ENCODE measurements at places on chromosomes 7 and 10.

GRCh38 chr7:110909117-110909516, 181.8 kb upstream of the LRRN3 start:
- peak; percentile 10 for DNase-seq

- DNase-seq, result no peak
Measured at GRCh38 chr10:59894114-59894513, 12.2 kb downstream of the CCDC6 start.

- DNase-seq, result no peak
Measured at GRCh38 chr10:38032886-38033285, 22.4 kb downstream of the ZNF33A start.

DNA sequence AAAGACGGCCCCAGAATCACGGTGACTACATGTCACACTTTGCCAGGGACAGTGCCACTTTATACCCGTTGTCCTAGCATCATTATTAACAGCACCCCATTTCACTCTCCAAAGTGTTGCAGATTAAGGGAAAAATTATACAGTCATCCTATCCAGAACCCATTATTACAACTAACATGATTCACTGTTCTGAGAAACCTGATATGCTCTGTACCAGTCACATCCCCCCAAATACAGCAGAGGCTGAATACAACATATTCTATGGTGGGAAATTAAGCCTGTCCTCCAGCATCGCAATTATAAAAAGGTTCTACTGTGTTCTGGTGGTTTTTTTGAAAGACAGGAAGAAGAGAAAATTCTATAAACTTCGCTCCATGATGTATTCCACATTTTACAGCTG, 162.1 kb downstream of the JAZF1 start:
- DNase-seq, result no peak

GRCh38 chr7:101576998-101577397, 52.1 kb downstream of the MYL10 start:
- DNase-seq, result no peak

DNA sequence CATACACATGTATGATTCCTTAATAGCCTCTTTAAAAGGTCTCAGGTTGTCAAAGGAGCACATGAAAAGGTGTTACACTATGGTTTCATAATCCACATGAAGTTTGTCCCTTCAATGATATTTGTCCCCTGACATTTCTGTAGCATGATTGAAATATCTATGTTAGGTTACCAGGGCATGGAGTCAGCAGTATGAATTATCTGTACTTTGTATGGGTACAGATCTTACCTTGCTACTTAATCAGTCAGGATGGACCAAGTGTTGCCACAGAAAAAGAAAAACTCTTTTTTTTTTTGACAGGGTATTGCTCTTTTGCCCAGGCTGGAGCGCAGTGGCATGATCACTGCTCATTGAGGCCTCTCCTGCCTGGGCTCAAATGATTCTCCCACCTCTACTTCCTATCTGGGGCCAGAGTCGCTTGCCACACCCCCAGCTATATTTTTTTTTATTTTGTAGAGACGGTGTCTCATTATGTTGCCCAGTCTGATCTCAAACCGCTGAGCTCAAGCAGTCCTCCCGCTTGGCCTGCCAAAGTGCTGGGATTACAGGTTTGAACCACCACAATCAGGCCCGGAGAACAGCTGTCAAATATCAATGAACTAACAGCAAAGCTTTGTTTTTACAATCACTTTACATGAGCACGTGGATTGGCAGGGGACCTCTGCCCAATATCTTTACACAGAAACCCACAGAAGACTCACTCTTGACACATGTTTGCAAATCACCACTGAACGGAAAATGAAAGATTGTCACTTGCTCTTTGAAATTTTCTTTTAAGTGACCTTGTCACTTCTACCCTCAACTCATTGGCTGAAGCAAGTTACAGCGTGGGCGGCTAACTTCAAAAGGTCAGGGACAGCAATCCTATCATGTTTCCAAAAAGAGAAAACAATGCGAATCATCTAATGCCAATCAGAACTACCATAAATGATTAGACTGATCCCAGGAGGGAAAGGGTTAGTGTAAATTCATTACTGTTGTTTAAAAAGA, 140.2 kb downstream of the PRKG1 start:
- no peak for DNase-seq

DNA sequence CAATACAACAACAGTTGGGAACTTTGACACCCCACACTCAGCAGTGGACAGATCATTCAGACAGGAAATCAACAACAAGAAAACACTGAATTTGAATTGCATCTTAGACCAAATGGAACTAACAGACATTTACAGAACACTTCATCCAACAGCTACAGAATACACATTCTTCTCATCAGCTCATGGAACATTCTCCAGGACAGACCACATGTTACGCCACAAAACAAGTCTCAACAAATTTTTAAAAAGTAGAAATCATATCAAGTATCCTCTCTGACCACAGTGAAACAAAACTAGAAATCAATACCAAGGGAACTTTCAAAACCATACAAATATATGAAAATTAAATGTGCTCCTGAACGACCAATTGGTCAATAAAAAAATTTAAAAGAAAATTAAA, 212.3 kb downstream of the DNAJC1 start:
- no peak for DNase-seq

DNA sequence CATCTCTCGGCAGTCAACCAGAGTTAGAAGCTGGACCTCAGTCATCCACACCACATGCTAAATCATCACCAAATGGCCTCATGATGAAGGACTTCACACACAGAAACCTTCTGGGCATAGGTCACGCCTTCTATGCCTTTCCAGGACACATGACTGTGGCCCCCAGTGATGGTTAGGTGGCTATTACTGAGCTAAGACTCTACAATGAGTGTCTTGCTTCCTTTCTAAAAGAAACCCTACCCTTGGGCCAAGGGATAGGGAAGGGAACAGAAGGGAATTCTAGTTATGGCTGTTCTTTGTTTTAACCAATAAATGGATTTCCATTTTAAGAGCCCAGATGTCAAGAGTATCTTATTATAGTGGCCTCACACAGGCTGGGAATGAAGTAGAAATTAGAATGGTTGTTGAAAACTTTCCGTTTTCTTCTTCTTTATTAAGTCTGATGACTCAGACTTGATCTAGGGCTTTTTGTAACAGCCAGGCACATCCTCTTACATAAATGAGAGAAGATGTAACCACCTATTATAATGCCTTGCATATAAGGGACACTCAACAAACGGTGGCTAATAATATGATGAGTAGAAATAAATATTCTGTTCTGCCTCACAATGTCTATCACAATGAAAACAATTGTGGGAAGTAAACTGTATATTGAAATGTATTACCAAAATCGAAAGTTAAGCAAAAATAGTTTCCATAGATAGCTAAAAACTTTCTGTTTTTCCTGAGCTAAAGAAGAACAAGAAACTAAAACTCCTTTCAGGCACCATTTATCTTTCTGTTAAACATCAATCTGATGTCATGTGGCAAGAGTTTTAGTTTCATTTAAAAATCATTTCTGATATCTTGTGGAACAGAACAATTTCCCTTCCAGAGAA, 62.5 kb upstream of the TOMM7 start:
- DNase-seq, result no peak

DNA sequence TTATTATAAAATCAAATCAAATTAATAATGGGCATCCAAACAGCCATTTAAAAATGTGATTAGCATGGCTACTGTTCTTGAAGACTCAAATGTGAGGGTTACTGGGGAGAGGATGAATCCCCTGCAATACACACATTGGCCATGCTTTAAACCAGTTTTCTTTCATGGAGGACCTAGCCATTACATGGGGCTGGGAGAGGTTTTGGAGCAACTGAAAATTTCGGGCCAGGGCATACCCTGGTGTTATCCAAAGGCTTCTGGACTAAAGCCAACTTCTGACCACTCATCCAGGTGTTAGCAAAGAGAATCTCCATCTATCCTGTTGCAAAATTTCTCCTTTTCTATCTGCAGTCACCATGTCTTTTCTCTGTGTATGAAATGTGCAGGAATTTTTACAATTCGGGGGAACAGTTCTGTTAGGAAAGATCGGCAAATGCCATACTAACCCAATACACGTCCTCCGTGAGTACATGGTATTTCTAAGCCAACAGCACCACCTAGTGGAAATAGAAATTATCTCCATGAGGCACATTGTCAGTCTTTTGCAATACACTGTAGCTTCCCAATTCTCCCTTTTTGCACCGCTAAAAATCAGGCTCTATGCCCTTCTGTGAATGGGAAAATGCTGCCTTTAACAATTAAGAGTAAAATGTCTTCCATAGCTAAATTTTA, 47.0 kb upstream of the ZNF107 start:
- peak; percentile 1 for DNase-seq

DNA sequence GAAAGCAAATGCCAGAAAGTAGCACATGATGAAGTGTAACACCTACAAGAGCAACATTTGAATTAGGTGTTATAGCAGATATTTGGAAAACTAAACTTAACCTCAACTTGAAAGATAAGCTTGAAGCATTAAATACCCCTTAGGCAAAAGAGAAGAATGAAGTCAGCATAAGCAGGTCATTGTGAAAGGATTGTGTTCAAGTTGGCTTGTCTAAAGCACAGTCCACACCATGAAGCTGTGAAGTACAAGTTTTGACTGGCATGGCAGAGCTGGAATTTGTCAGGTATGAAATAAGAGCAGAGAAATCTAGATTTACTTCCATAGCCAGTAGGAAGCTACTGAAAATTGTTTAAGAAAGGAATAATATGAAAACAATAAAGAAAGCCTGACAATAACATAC, 480.3 kb upstream of the POT1 start:
- DNase-seq, result no peak

- DNase-seq, result no peak
Measured at GRCh38 chr7:78254726-78255055, 456.1 kb downstream of the PHTF2 start.

- DNase-seq, result no peak
Measured at GRCh38 chr7:127221731-127222130, 31.0 kb downstream of the GRM8 start.

DNA sequence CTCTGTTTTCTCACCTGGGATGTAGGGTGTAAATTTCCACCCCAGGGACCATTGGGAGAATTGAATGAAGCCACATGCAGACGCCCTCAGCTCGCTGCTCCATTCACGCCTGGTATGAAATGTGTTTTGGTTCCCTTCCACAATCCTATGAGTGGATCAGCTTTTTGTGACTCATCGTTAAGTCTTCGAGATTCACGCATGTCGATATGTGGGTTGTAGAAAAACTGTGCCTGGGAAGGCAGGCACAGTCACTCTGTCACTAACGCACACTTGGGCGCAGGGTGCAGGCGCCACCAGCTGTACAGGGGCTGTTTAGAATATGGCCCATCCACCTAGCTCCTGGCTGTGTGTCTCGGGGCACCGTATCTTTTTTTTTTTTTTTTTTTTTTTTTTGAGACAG, 64.2 kb upstream of the SH2B2 start:
- DNase-seq, result no peak

- DNase-seq, result no peak
Measured at GRCh38 chr7:77687747-77688144, 8.5 kb upstream of the RSBN1L start.

GRCh38 chr7:5673125-5673524, 108.3 kb downstream of the RNF216 start:
- DNase-seq, result no peak

- no peak for DNase-seq
Measured at GRCh38 chr10:114432566-114433093, 28.3 kb upstream of the AFAP1L2 start.

DNA sequence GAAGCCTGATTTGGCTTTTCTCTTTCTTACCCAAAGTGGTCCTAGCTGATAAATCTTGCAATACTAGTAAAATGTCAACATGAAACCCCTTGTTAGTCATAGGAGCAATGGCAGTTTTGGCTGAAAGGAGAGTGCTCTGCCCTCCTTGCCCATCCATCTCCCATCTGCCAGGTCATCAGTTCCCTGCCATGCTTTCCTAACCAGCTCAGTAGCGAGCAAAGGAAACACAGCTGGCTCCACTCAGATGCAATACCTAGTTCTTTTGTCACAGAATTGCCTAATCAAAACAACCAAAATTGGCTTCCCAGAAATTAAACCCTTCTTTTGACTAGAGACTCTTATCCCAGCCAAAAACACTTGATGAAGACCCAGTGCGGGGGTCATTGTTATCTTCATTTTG, 733.0 kb downstream of the CCSER2 start:
- no peak for DNase-seq

- DNase-seq, result no peak
Measured at GRCh38 chr7:20214921-20215669, 2.1 kb downstream of the MACC1 start.

- DNase-seq, result no peak
Measured at GRCh38 chr10:129793996-129794395, 170.1 kb downstream of the EBF3 start.

- DNase-seq, result no peak
Measured at GRCh38 chr10:10434312-10434711, 583.4 kb upstream of the CELF2 start.

GRCh38 chr7:86708031-86708680, 64.4 kb downstream of the GRM3 start:
- no peak for DNase-seq
